Fibroblast of skin of abdomen (primary cell): ENCODE measurements at places on chromosomes 5 and 9.

- peak; percentile 79 for DNase-seq
Observed at GRCh38 chr9:82117026-82117811, 128.6 kb downstream of the SPATA31D1 start.

GRCh38 chr5:13804336-13804735 is 140.2 kb downstream of the DNAH5 start:
- no peak for DNase-seq

- no peak for DNase-seq
Observed at GRCh38 chr9:133492061-133493021, 13.4 kb upstream of the SLC2A6 start.

- no peak for DNase-seq
Observed at GRCh38 chr5:53427965-53428364, 52.5 kb upstream of the FST start.

- no peak for DNase-seq
Observed at GRCh38 chr5:134555223-134555889, 29.9 kb downstream of the JADE2 start.

DNA sequence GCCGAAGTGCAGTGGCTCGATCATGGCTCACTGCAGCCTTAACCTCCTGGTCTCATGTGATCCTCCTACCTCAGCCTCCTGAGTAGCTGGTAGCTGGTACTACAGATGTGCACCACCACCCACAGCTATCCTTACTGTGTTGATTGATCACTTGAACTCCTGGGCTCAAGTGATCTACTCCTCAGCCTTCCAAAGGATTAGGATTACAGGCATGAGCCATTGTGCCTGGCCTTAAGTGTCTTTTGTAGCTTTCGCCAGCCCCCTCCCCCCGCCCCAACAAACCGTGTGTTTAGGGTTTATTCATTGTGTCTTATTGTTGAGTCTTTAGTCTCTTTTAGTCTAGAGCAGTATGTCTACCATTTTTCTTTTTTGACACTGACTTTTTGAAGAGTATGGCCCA is 33.1 kb downstream of the SPIN1 start:
- no peak for DNase-seq

DNA sequence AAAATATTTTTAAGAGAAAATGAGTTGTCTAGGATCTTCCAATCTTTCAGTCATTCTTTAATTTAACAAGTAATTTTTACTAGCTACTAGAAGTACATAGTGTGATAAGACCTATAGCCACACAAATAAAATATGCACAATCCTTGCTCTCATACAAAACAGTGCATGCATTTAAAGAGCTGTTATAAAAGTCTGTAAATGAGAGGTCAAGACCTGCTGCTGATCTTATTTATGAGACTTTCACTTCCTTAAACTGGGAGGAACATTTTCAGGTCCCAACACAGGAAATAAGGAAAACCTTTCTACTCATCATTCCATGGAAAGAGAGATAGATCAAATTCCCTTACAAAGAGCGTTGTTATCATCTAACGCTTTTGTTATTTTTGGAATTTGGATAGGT is 54.2 kb upstream of the PAM start:
- no peak for DNase-seq

GRCh38 chr5:132054697-132055440 is 5.6 kb upstream of the IL3 start:
- no peak for DNase-seq

DNA sequence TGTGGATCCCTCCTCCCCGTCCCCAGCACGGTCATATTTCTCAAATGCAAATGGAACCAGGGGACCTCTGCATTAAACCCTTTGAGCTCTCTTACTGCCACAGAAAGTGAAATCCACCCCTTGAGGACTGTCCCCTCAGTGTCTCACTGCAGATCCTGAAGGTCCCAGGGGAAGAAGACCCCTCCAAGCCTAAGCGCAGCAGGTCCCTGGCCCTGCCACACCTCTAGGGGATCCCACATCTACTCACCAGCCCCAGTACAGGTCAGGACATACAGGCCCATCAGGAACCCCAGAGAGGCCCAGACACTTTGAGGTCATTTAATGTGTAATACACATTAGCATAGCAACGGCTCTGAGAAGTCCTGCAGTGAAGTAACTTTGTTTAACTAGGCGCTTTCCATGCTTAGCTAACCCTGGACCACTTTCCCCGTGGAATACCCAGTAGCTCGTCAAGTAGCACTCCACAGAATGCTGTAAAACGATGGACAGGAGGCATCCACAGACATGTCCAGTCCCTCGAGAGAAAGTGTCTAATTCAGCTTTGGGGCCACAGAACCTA is 54.7 kb upstream of the ALDH1B1 start:
- DNase-seq = no peak

GRCh38 chr9:27489087-27489876 is 34.8 kb upstream of the IFNK start:
- DNase-seq = no peak

- DNase-seq = no peak
Observed at GRCh38 chr5:107952450-107952849, 281.7 kb upstream of the EFNA5 start.

DNA sequence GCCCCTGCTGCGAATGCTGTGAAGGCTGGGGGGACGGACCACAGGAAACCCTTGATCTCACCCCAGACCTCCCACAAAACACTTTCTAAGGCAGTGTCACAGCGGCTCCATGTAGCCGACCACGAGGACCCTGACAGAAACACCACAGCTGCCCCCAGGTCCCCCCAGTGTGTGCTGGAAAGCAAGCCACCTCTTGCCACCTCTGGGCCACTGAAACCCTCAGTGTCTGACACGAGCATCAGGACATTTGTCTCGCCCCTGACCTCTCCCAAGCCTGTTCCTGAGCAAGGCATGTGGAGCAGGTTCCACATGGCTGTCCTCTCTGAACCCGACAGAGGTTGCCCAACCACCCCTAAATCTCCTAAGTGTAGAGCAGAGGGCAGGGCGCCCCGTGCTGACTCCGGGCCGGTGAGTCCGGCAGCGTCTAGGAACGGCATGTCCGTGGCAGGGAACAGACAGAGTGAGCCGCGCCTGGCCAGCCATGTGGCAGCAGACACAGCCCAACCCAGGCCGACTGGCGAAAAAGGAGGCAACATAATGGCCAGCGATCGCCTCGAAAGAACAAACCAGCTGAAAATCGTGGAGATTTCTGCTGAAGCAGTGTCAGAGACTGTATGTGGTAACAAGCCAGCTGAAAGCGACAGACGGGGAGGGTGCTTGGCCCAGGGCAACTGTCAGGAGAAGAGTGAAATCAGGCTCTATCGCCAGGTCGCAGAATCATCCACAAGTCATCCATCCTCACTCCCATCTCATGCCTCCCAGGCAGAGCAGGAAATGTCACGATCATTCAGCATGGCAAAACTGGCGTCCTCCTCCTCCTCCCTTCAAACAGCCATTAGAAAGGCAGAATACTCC is 84.7 kb downstream of the GOLPH3 start:
- DNase-seq = no peak

DNA sequence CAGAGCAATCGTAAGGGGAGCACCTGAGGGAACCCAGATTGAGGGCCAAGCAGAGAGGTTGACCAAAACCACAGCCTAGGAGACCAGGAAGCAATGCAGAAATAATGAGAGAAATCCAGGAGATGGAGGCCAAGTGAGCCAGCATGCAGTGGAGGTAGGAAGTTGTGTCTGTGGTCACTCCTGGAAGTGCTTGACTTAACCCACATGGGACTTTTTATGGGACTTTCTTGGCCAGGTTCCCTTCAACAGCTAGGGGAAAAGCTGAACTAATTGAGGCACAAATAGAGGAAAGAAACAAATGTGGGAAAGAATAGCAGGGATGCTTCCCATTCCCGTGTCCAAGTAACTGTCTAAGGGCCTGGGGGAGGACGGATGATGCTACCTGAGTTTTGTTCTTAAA is 293.2 kb upstream of the CLINT1 start:
- DNase-seq = peak; percentile 51

DNA sequence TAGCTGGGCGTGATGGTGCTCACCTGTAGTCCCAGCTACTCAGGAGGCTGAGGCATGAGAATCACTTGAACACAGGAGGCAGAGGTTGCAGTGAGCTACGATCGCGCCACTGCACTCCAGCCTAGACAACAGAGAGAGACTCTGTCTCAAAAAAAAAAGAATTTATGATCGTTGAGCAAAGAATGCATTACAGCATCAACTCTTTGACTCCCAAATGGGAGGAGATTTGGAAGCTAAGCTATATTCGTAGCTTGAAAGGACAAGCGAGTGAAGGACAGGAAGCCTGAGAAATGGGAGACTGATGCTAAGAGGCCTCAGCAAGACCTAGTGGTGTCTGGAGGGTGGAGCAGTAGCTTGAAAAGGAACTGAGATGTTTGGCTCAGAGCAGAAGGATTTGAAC is 10.3 kb upstream of the CCIN start:
- peak; percentile 67 for DNase-seq

DNA sequence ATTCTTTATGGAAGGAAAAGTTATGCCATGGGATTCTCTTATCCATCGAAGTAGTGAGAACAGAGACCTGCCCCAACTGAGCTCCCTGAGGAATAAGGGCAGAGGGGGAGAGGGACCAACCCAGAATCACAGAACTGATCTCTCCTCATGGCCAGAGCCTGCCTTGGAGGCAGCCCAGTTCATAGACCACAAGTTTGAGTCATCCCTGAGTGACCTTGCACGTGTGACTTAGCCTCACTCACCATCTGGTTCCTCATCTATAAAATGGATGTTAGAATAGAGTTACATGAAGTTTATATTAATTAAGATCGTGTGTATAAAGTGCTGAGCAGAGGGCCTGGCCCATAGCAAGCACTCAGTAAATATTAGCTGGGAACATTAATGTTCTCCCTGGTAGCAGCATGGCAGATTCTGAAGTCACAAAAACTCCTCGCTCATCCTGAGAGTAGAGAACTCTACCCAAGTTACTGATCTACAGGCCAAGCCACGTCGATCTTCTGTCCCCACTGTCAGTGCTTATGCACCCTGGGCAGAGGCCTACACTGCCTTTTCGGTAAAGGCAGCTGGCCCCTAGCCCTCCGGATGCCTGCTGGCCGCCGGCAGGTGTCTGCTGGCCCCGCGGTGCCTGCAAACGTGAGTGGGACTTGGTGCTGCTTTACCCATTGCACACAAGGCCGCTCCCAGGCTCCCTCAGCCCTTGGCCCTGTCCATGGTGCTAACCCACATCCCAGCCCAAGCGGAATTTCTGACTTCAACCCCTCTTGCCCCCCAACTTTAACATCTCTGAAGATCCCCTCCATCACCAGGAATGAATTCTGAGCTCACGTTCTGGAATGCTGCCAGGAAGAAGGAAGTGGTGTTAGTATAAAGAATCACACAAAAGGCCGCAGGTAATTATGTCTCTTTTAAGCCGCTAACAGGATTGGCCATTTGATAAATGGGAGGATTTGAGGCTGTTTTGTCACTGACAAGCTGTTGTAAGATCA is 61.1 kb upstream of the ARAP3 start:
- peak; percentile 17 for DNase-seq

GRCh38 chr5:21085791-21086190 is 1097.8 kb upstream of the CDH18 start:
- DNase-seq = no peak

DNA sequence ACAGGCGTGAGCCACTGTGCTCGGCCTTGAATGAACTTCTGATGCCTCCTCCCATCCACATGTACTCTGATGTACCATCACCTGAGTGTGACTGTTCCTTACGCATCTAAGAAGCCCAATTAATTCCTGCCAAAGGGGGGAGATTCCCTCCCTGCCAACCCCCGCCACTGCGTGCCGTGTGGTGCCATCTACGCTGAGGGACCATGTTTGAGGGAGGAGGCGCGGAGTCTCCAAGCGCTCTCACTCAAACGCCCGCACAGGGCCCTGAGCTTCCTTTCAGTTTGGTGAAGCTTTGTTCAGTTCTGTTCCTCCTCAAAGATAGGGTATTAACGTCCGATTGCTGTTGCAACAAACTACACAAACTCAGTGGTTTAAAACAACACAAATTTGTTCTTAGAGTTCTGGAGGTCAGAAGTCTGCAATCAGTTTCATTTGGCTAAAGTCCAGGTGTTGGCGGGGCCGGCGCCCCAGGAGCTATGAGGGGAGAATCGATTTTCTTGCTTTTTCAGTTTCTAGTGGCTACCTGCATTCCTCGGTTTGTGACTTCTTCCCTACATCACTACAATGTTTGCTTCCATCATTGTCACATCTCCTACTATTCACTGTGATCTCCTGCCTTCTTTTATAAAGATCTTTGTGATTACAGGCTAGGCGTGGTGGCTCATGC is 13.9 kb upstream of the PRXL2C start:
- DNase-seq = no peak

- DNase-seq = no peak
Observed at GRCh38 chr5:75534734-75535133, 23.0 kb downstream of the POLK start.

DNA sequence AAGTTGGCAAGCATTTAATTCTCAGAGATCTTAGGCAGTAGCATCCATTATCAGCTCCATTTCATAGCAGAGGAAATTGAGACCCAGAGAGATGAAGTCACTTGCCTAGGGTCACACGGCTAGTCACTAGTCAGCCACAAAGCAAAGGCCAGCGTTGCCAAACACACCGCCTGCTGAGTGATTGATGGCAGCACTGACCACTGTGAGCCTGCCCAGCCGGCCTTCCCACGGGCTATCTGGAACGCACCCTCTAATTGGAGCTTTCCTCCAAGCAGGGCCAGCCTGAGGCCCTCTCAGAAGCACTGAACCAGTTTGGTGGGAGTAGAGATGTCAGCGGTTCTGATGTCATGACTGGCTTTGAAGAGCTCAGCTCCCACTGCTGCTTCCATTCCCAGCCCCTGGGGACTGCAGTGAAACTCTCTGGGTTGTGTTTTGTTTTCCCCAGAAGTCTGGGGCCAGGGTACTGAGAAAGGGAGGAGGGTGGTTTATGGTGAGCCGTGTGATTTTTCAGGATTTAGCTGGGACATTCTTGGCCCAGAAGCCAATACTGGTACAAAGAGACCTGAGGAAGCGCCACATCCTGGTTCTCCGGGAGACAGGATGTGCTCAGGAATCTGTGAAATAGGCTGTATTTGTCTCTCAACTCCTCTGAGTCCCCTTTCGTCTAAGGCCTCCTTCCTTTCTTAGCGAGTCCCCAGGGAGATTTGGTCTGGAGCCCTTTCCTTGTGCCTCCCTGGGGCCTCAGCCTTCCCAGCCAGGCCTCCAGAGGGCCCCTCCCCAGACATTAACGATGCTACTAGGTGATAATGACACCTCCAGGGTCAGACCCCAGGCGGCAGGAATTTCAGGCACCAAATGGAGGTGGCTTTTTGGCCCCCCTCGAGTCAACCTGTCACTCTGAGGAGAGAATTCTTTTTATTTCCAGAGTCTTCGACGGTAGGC is 44.5 kb downstream of the SPRY4 start:
- DNase-seq = no peak

DNA sequence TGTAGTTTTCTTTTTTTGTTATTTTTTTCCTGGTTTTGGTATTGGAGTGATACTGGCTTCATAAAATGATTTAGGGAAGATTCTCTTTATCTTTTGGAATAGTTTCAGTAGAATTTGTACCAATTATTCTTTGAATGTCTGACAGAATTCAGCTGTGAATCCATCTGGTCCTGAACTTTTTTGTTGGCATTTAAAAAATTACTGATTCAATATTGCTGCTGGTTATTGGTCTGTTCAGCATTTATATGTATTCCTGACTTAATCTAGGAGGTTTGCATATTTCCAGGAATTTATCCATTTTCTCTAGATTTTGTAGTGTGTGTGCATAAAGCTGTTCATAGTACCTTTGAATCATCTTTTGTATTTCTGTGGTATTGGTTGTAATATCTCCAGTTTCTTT is 100.2 kb downstream of the NXNL2 start:
- no peak for DNase-seq

GRCh38 chr9:101693546-101694336 is 44.7 kb downstream of the GRIN3A start:
- DNase-seq = no peak

GRCh38 chr5:55386356-55386755 is 78.6 kb downstream of the MTREX start:
- no peak for DNase-seq
